ENCODE measurements at places on chromosomes 5 and 9.
A peak's percentile ranks its signal among the peaks of the same experiment; 100 is the strongest.

DNA sequence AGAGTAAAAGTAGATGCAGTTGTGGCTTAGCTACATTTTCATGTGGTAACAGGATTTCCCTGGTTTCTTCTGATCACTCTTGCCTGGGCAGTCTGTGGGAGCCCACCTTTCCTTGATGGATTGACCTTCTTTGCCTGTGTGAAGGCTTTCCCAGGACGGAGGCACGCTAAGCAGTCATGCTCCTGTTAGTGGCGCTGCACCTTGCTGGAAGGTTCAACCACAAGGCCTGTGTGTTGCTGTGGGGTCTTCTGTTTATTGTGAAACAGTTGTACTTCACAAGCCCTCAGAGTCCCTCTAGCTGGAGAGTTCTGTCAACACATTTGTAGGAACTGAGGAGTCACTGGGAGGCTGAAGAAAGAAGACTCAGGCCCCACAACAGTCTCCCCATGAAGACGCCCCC, 402.0 kb downstream of the IRX1 start:
- no peak for DNase-seq

GRCh38 chr5:67092535-67092934, 104.1 kb downstream of the CD180 start:
- peak; percentile 71 for DNase-seq

DNA sequence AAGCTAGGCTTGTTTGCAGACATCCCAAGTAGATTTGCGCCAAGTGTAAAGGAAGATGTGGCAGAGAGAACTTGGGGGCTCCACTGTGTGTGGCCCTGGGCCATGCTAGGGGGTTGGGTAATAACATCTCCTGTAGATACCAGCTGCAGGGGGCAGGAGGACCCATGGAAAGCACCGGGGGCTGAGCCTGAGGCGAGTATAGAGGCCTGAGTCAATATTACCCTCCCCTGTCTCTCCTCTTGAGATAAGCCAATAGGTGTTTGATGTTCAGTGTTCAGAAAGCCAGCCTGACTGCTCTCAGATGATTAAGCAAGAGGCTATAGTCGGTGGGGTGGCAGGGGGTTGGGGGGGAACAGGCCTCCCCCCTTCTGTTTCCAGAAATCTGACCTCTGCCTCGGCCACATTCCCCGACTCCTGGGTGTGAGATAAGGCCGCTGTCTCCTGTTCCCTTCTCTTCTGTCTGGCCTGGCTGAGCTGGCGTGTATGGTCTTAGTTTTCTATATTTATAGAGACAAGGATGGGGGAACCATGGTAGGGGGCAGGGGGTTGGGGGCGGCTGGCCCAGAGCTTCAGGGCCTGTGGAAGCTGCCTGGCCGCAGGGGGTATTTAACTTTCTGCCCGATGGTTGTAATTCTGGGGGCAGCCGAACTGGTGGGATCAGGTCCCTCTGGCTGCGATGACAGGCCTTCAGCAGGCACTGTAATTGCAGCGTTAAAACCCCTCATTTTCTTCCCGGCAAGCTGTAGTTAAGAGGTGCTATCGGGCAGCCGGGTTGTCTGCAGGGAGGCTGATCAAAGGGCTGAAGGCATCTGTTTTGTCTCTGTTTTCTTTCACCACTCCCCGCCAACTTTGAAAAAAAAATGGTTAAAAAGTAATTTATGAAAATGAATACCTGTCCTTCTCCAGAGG, 292.0 kb downstream of the NSG2 start:
- DNase-seq, result no peak

- no peak for DNase-seq
Observed at GRCh38 chr9:90706230-90706629, 63.6 kb upstream of the DIRAS2 start.

GRCh38 chr5:52751137-52751536, 36.6 kb upstream of the ITGA1 start:
- no peak for DNase-seq

- DNase-seq, result no peak
Observed at GRCh38 chr5:78353520-78353919, 6.9 kb upstream of the SCAMP1 start.

GRCh38 chr9:113519426-113520108, 56.0 kb downstream of the RGS3 start:
- DNase-seq, result no peak

DNA sequence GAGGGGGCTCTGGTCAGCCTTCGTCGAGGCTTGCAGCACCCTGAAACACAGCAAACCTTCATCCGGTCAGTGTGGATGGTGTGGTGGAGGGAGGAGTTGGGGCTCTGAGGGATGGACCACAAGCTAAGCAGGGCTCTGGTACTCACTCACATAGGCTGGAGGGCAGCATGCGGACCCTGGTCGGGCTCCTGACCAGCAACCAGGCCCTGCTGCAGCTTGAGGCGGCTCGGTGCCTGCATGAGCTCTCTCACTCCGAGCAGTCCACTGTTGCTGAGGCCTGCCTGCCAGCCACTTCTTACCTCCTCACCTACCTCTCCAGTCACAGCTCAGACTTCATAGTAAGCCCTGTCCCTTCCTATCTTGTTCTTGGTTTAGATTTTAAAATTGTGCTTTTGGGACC, 2.5 kb downstream of the TMCO6 start:
- no peak for DNase-seq

DNA sequence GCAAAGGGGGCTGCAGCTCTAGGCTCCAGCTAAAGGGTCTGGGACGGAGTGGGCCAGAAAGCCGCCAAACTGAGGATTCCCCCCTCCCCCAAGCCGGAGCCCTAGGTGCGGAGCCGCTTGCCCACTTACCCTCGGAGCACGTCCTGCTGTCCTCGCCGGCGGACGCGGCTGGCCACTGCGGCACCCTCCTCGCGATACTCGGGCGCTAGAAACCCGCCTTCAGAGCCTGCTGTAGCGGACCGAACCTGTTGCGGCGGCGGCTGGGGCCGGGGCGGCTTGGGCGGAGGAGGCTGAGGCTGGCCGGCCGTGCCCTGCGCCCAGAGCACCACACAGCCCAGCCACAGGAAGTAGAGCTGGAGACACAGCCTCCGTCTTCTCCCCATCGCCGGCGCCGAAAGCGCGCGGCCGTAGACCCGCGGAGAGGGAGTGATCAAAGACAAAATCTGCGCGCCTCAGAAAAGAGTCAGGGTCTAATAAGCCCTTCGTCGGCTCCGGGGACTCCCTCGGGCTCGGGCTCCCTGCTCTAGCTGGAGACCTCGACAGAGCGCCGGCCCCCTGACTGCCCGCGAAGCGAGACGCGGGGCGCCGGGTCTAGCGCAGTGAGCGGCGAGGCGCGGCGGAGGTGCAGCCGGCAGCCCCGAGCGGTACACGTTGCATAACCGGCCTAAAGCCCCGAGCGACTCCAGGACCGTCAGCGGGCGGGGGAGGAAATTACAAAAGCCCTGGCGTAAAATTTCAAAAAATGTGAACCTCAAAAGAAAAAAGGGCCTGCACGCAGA, 635 bp downstream of the FBN2 start:
- DNase-seq, result peak; percentile 62

DNA sequence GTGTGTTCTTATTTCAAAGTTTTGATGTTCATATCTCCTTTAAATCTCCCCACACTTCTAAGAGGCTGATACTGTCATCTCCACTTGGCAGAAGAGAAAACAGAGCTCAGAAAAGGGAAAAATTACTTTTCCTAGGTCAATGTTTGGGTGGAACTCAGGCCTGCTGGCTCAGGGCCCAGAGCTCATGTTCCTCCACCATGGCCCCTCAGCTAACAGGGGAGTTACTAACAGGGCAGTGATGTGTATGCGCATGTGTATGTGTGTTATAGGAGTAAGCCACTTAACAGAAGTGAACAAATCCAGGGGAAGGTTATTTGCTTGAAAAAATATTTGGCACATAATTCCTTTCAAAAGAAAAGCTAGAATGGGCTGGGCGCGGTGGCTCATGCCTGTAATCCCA, 2.5 kb downstream of the C1QTNF2 start:
- no peak for DNase-seq

GRCh38 chr9:109408759-109409462, 88.1 kb upstream of the EPB41L4B start:
- no peak for DNase-seq

- DNase-seq, result no peak
Observed at GRCh38 chr9:13461414-13461991, 182.0 kb upstream of the MPDZ start.

DNA sequence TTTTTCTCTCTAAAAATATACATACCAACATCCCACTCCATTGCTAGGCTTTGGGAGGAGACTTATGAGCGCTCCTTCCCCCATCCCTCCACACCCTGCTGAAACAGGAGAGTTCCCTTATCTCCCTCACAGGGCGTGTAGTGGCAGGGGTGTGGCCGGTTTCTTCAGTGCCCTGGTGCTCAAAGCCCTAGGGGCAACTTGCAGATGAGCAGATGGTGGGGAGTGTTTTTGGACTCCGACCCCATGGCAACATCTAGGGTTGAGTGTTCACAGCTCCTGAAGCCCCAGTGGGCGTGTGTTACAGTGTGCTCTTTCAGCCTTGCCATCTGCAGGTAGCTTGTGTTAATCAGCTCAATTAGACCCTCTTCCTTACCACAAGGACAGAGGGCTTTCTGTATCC, 409.5 kb downstream of the MAT2B start:
- DNase-seq, result no peak

DNA sequence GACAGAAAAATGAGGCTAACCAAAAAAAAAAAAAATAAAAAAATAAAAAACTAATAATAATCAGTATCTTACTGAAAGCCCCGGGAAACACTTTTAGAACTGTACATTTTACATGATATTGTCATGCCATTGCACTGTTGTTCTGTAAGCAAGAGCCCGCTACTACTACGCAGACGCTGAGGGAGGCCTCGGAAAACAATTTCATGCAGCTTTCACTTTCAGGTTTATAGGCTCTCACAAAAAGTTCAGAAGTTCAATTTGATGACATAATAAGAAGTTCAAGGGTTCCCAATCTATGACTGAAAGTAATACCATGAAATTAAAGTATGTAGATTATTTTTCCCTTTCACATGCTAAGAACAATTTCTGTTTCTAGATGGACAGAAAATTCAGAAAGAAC, 318.3 kb upstream of the ITGA1 start:
- peak; percentile 11 for DNase-seq

GRCh38 chr5:171837522-171837921, 51.9 kb downstream of the SMIM23 start:
- DNase-seq, result no peak

DNA sequence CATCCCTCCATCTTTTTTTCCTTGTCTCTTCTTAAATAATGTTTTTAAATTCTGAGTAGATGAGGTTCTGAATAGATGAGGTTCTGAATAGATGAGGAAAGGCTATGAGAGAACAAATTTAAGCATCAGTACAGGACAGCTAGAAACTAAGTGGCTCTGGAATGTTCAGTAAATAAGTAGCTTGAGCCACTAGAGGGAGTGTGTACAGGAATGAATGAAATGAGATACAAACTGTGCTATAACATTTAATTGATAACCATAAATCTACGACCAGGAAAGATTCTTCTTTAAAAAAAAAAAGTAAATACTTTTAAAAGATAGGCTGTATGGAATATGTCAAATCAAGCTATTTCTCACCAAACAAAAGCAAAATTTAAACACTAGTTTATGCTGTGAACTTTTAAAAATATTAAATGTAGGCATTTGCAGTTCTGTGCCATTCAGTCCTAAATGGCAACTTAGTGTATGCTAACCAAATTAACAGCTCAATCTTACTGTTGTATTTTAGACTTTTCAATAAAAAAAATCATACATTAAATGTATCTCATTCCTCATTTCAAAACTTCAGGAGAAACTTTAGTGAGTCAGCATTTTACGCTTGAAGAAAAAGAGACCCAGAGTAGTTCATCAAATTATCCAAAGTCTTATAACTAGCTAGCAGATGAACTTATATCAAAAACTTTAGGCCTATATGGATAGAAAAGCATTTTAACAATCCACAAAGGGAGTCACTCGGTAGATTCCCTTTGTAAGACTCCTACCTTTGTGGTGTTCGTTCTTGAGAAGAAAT, 70.4 kb upstream of the SNX2 start:
- no peak for DNase-seq

DNA sequence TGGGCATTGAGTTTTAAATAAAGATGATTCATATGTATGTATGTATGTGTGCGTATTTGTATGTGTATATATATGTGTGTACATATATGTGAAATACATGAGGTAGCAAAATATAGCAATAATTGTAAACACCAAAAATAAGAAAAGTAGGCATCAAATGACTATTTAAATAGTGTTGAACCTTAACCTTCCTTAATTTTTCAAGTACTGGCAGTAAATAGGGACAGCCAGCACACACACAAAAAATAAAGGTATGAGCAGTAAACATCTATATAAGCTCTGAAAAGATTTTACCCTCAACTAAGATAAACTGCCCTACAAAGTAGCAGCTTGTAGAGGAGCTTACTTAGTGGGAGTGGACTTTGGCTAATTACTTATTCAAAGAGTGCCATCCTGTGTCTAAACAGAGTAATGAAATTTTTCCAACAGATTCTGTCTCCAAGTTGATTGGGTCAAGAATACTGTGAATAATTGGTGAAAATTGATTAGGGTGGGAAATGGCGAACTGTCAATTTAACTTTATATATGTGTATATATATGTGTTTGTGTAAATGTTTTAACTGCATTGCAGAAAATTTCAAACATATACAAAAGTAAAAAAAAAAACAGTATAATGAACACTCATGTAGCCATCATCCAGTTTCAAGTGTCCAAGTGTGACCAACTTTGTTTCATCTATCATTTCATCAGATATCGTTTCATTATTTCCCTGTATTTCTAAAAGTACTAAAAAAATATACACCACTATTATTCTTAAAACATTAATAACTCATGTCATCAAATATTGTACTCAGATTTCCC, 2.0 kb upstream of the ADAMTS6 start:
- peak; percentile 65 for DNase-seq

DNA sequence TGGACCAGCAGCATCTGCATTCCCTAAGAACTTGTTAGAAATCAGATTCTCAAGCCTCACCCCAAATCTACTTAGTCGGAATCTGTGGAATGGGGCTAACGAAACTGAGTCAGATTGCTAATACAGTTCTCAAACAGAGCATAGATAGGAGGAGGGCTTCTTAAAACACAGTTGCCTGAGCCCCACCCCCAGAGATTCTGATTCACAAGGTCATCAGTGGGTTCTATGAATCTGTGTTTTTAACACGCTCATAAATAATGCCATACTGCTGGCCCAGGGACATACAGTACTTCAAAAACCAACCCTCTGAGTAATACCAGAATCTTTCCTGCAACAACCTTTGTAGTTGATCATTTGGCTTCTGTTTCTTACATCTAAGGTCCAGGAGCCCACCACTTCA, 32.9 kb upstream of the GARNL3 start:
- no peak for DNase-seq

Data from hindlimb muscle (tissue), 1 donor.